ENCODE measurements at places on chromosomes 7 and 10.

GRCh38 chr10:121536310-121536913 is 61.8 kb downstream of the FGFR2 start:
- no peak for DNase-seq

DNA sequence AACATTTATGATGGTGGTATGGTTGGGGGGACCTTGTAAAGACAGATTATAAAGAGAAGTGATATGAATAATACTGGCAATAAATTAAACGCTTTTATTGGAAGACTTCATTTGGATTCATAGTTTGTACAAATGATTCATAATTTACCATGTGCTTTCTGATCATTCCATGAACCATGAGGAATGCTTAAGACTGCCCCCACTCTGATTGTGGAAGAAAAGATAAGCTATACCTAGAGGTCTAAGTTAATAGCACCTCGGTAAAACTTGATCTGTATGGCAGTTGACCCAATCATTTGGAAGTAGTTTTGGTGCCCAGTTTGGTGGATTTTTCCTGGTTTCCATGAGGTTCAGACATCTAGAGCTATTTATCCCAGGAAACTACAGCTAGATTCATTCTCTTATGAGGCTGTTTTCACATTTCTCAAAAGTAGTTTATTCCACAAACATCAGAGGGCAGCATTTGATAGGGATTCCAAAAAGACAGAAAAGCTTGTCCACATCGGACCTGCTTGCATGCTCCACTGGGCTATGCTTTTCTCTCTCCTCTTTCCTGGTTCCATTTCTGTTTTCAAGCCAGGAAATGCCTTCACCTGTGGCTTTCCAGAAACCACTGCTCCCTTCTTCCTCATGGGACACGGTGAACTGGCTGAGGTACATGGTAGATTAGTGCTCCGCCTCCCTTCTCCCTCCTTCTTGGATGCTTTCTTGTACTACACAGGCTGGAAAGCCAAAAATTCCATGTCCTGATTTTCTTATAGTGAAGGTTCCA is 29.2 kb downstream of the TFAM start:
- no peak for DNase-seq

DNA sequence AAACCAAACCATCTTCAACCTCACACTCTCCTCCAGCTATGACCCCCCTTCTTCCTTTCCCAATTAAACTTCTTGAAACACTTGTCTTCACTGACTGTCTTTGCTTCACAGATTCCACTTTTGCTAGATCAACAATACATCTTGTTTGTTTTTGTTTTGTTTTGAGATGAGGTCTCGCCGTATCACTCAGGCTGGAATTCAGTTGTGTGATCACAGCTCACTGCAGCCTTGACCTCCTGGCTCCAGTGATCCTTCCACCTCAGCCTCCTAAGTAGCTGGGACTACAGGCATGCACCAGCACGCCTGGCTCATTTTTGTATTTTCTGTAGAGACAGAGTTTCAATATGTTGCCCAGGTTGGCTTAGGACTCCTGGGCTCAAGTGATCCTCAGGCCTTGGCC is 59.7 kb downstream of the HIP1 start:
- DNase-seq, result no peak

DNA sequence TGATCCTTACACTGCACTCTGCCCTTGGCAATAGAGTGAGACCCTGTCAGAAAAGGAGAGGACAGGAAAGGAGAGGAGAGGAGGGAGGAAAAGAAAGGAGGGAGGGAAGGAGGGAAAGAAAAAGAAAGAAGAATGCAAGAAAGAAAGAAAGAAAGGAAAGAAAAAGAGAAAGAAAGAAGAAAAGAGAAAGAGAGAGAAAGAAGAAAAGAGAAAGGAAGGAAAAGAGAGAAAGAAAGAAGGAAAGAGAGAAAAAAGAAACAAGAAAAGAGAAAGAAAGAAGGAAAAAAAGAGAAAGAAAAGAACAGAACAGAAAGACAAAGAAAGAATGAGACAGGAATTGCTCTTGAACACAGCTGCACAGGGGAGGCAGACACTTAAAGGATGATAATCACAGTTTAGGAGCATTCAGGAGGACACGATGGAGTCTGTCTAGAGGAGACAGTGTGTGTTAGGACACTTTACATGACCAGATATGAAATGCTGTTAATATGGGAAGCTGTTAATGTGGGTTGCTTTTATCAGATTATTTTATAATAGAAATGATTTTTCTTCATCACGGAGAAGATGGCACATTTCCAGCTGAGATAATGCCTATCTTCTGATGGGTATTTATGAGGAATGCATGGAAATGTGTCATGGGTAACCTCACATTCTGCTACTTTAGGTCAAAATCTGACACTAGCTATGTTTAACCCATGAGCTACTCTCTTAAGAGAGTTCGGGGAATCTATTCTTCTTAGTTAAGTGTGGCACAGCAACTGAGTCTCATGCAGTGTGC is 160.5 kb downstream of the BAMBI start:
- DNase-seq, result no peak

DNA sequence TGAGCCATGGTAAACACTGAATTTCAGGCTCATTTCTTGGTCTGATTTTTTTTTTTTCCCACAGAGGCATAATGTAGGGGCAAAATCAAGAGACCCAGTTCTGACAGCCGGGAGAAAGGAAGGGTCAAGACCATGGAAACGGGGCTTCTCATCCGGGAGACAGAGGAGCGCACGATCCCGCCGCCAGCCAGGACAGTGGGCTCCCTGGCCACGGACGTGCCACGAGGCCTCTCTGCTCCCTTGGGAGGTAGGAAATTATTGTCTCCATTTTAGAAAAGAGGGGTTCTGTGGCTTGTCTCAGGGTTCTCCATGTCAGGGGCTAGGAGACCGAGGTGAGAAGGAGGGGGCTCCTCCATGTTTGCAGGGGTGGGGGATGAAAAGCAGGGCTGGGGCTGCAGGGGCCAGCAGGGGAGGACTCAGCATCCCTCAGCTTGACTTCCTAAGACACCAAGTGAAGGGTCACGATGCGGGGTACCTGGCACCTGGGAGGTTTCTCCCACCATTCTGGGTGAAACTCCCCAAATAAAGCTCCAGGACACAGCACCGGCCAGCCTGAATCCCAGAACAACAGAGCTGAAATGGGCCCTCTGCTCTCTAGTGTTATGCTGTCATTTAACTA is 37.6 kb downstream of the PPIF start:
- no peak for DNase-seq

- no peak for DNase-seq
Measured at GRCh38 chr10:71964098-71964742, at the start of gene CHST3. Gene CHST3 (plus strand): TSS chr10:71964395. CDS start chr10:72005843, 41,448 bp downstream.

DNA sequence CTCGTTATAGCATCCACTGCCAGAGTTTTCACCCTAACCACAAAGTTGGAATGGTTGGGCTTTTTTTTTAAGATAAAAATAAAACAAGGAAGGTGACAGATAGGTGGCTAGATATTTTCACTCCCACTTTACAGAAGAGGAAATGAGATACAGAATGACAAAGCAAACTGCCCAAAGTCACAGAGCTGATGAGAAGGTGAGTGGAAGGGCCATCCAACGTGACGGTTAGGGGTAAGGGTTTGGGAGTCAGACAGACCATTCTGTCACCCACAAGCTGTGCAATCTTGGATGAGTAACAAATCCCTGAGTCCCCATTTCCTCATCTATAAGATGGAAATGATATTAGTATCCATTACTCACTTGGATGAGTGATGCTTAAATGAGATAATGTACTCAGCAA is 106.9 kb upstream of the PDLIM1 start:
- DNase-seq, result no peak

- DNase-seq, result no peak
Measured at GRCh38 chr10:115653473-115653872, 560.3 kb downstream of the ATRNL1 start.

GRCh38 chr10:104348601-104349000 is 5.0 kb upstream of the CFAP58 start:
- no peak for DNase-seq

GRCh38 chr10:131076356-131076755 is 235.2 kb downstream of the TCERG1L start:
- no peak for DNase-seq

- no peak for DNase-seq
Measured at GRCh38 chr10:99598781-99599509, 21.3 kb downstream of the SLC25A28 start.

- DNase-seq, result no peak
Measured at GRCh38 chr7:122013065-122013464, 131.0 kb downstream of the AASS start.

DNA sequence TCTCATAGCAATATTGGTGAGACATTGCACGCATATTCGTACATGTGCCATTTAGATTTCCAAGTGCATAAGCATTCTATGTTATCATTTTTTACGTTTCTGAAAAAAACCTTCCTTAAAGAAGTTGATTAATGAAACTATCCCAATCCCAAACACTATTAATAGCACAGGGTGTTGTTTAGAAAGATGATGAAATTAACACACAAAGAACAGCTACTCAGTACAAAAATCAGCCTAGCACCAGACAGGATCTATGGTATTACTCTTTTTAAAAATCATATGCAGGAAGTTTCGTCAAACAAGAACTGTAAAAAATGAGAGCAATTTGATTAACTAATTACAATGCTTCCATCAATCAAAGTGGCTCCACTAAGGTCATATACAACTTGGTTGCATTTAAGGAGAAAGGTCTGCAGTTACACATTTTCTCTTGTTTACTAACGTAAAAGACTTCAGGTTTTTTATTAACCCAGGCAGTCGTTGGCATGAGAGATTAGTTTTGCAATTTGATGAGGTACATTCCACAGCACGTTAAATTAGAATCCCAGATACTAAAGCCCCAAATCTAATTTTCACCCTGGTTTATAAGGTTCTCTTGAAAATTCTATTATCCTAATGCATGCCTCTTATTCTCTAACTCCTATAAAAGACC is 38.1 kb downstream of the SLC35B4 start:
- DNase-seq, result no peak

- no peak for DNase-seq
Measured at GRCh38 chr10:2575460-2575859, 491.9 kb upstream of the PFKP start.

GRCh38 chr10:29412485-29412884 is 123.6 kb downstream of the LYZL1 start:
- DNase-seq, result no peak

DNA sequence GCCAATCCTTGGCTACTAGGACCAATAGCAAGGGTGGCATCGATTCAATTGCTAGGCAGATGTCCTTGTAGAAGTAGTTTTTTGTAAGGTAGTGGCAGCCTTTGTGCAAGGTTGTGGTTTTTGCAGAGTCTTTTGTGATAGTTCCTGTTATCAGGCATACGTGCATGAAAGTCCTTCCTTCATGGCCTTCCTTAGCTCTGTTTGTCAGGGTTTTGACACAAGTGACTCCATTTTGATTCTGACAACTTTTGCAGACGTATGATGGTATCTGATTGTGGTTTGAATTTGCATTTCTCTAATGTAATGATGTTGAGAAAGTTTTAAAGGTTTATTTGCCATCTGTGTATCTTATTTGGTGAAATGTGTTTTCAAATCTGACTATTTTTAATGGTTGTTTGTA is 71.8 kb upstream of the SYPL1 start:
- no peak for DNase-seq

GRCh38 chr7:8433477-8434289 is at the start of gene NXPH1:
Gene NXPH1 (plus strand): TSS chr7:8433609.
- DNase-seq, result no peak

DNA sequence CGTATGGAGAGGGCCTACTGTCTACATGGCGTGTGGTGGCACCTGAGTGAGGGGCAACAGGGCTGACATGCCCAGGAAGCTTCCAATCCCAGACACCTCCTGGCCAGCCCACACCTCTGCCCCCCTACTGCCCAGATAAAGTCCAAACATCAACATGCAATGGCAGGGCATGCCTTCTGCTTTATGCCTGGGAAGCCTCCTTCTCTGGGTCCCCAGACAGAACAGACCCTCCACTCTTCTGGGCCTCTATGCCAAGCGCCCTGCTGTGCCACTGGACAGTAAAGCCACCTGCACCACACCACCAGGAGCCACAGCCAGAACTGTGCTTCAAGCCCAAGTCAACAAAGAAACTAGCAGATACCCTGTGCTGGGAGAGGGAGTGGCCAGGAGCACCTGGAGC is 12.5 kb downstream of the TMEM72 start:
- DNase-seq, result no peak

DNA sequence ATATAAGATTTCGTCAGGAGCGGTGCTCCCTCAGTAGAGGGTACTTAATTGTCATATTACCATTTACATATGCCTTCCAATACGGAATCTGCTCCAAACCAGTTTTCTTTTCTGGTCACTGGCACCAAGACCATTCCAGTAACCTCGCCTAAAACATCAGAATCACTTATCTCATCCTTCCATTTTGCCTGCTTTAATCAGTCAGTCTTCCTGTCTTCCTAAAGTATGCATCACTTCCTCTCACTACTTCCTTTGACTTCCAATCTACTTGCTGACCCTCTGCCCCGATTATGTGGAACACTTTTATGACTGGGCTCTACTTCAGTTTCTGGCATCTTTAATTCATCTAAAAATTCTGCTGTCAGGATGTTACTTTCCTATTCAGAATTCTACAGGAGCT is 33.5 kb downstream of the CUL2 start:
- DNase-seq, result no peak

- no peak for DNase-seq
Measured at GRCh38 chr7:19707240-19707639, 1.6 kb downstream of the POLR1F start.

Data from cerebellar nuclear complex (tissue), 1 donor.